NCI-H146 (cell line): ENCODE measurements at places on chromosomes 7 and 10.

DNA sequence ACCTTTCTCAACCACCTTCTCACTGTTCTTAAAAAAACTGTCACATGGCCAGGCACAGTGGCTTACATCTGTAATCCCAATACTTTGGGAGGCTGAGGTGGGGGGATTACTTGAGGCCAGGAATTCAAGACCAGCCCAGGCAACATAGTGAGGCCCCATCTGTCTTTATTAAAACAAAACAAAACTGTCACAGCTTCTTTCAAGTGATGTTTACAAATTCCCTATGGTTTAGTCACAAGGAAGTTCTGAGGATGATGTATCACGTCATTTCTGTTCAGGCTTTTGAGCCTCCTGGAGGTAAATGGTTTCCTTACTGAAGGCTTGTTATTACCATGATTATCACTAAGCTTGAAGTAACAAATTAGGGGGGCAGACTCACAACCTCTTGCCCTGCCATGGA is 186.2 kb downstream of the CFTR start:
- DNase-seq = no peak

- no peak for DNase-seq
Observed at GRCh38 chr10:125035588-125036295, 93.8 kb downstream of the ZRANB1 start.

DNA sequence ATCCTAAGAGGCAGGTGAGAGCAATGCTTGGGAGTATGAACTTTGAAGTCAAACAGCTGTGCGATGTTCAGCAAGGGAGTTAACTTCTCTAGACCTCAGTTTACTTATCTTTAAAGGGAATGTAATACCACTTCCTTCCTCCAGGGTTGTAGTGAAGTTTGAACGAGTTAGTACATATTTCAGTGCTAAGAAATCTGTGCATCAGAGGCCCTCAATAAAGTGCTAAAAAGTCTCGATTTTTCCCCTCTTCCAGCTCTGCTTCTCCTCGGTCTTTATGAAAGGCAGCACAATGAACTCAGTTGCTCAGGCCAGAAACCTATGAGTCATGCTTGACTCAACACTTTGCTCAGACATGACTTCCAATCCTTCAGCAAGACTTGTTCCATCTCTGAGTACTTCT is 418.9 kb downstream of the MDFIC start:
- DNase-seq = no peak

DNA sequence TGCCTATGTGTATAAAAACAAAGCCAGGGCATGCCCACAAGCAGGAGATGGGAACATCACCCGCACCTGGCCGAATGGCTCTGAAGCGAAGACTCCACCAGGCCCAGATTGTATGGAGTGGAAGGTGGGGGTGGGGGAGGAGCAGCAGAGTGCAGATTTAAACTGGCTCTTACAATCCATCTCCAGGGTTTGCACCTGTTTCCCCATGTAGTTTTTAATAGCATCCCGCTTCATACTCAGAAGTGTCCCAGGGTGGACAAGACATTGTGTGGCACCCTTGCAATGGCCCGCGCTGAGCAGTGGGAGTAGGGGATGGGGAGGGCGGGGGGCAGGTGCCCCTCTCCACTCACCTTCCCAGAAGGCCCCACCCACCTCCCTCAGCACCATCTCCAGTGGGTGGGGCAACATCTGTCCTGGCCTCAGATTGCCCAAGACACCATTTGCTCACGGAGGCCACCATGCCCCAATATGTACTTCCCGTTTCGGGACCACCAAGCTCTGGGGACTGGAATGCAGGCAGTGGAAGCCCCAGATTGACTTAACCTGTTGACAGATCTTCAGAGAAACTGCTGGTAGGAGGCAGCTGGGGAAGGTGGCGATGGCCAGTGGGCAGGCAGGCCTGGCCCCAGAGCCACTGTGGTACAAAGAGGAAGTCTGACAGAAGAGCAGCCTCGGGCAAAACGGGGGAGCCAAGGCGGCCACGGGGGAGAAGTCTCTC is 23.0 kb downstream of the VSIR start:
- DNase-seq = no peak

- DNase-seq = no peak
Observed at GRCh38 chr7:149427893-149428292, 33.0 kb downstream of the ZNF777 start.

DNA sequence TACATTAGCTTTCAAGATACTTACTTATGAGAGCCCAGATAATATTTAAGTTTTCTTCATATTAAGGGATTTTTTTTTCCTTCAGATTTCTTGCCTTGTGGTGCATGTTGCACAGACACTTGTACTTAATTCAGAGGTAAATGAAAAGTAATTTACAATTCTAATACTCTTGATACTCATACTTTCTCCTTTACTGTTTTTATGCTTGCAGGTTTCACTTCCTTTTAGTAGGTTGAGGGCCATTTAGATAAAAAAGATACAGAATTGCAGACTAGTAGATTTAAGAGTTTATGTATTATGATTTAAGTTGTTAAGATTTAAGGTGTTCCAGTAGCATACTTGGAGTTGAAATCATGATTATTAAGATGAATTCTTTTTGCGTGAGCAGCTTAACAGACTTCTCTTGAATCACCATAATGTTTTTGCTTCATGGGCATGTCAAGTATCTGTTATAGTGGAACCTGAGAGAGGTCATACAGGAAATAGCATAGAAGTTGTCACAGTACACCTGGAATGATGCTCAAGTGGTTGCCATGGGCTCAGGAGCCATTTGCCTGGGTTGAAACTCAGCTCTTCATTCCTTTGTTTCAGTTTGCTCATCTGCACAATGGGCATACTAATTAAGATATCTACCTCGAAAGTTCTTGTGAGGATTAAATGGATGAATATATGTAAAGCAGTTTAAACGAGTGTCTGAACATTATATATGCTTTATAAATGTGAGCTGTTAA is 174.8 kb upstream of the PRPS1L1 start:
- no peak for DNase-seq

- DNase-seq = no peak
Observed at GRCh38 chr10:109591601-109592000, 331.7 kb downstream of the XPNPEP1 start.

- no peak for DNase-seq
Observed at GRCh38 chr7:140607441-140607989, 33.1 kb downstream of the DENND2A start.

GRCh38 chr7:70178787-70179186 is 580.5 kb downstream of the AUTS2 start:
- peak; percentile 32 for DNase-seq

GRCh38 chr10:122796796-122797195 is 48.9 kb downstream of the CUZD1 start:
- no peak for DNase-seq

DNA sequence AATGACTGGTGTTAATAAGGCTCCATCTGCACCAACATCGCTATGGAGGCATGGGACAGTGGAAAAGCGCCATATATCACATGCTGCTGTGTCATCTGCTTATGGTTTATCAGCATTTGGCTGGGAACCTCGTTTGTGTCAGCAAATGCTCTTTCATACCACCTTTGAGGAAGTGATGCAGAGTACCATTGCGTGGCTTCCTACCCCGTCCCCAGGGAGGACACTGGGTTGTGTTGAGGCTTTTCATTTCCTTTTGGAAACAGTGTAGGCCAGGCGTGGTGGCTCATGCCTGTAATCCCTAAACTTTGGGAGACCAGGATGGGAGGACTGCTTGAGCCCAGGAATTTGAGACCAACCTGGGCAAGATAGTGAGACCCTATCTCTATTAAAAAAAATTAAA is 6.8 kb downstream of the TACR2 start:
- no peak for DNase-seq

GRCh38 chr10:61733358-61733940 is 70.7 kb downstream of the CABCOCO1 start:
- peak; percentile 25 for DNase-seq

DNA sequence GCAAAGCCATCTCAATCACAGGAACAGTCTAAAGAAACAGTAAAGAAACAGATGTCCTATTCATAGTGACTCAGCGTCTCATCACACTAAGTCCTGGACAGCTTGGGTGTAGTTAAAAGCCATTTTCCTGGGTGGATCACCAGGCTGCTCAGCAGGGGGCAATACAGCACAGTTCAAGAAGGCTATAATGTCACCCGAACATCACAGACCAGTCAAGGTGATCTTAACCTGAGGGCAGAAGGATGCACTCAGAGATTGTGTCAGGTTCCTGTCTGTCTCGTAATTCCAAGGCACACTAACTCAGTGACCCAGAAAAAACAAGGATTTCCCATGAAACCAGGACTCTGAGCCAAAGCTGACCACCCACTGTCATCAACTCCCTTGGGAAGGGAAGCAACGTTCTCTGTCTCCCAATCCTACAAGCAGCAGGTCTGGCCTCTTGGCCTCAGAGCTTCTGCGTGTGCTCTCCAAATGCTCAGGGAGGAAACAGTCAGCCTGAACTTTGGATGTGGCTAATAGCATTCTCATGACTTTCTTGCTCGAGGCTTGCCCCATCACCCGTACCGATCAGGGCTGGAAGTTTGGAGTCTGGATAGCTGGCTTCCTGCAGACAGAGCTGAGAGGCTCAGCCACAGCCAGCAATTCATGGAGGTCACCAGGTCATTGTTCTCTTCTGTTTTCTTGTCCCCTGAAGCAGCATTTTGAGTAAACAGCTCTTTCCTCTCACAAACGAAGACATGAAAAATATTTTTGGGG is 90.4 kb upstream of the FAM171A1 start:
- DNase-seq = no peak

DNA sequence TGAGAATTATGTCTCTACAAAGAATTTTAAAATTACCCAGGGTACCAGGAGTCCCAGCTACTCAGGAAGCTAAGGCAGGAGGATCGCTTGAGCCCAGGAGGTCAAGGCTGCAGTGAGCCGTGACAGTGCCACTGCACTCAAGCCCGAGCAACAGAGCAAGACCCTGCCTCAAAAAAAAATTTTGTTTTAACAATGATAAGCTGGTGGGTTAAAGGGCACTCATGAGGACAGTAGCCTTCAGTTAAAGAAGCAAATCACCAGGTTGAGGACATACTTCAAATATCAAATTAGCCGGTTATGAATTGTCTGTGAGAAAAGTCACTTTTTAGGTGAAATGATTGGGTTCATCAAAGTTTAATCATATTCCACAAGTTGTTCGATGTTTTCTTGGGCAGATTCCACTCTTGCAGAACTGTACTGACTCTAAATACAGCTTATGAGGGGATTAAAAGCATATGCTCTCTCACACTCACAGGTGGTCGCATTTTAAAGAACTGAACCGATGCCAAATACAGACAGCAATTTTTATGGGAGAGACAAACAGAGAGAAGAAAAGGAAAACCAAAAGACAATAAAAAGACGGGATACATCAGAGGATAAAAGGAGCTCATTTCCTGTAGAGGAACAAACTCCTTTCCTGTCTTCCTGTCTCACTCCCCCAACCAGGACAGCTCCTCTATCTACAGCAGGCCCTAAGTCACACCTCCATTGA is 582.8 kb upstream of the NRP1 start:
- no peak for DNase-seq

DNA sequence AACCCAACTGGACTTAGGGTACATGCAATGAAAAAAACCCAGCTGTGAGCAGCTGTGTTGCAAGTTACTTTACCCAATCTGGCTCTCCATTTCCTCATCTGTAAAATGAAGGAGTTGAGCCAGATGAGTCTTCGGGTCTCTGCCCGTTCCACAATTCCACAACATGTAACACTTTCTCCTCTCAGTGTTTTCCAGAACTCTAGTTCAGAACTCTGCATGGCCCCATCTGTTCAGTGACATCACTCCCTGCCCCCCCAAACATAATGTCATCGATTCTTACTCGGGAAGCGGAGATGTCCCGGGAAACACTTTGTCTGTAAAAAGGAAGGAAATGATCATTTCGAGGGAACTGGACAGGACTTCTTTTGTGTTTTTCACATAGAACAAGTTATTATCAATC is 2.5 kb downstream of the SH3PXD2A start:
- no peak for DNase-seq

- no peak for DNase-seq
Observed at GRCh38 chr7:3028071-3028757, 15.5 kb downstream of the CARD11 start.

DNA sequence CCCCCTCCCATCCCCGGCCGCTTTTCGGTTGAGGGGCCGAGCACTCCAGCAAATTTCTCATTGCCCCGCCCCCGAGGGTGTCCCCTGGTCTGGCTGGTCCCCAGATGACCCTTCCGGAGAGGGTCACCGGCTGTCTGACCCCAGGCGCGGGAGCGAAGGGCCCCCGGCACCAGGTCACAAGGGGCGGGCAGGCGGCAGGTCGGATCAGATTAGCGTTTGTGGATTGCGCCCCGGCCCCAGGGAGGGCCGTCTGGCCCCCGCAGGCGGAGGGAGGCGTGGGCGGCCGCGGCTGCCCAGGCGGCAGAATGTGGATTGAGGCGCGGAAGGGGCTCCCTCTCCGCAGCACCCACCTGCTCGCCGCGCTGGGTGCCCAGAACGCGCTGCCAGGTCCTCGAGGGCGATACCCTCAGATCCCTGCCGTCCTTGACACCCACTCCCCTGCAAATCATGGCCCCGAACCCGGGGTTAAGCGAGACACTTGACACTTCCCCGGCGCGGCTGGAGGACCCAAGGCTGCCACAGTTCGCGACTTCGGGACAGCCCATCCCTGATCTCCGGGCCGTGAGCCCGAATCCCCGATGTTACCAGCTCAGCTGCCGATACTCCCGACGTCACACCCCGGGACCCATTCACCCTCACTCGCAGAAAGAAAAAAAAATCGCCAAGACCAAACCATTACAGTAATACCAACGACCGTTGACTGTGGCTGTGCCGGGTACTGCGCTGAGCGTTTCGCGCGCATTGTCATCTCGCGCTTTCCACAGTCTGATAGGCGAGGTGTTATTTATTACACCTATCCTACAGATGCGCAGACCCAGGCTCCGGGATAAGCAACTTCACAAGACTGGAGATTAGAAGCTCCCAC is 953 bp downstream of the NODAL start:
- peak; percentile 44 for DNase-seq

GRCh38 chr10:52814506-52814905 is 41.9 kb upstream of the MBL2 start:
- DNase-seq = no peak
